ENCODE measurements at places on chromosomes 5 and 9.
A peak's percentile ranks its signal among the peaks of the same experiment; 100 is the strongest.

- DNase-seq, result no peak
These were observed 175.2 kb downstream of the CACNA1B start for GRCh38 chr9:138052635-138053320.

GRCh38 chr5:73687357-73687756 is 61.4 kb downstream of the ARHGEF28 start:
- no peak for DNase-seq

GRCh38 chr9:126952205-126952977 is 37.8 kb downstream of the RALGPS1 start:
- DNase-seq, result no peak

GRCh38 chr5:119347991-119348390 is 7.8 kb upstream of the TNFAIP8 start:
- DNase-seq, result no peak

DNA sequence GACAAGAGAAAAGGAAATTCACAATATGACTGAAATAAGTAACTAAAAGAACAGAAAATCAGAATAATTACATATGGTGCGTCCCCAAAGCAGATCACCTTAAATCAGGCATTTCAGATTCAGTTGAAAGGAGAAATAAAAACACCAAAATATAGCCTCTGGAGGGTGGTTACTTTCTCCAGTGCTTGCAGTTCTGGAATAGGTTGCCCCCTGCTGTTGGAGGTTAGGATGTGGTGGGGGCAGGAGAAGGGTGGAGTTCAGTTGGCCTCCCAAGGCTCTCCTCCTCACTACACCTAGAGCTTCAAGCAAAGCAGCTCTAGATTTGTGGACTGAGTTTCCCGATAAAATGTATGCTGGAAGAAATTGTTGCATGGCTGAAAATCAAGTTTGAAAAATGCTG is 338.2 kb upstream of the TLE4 start:
- DNase-seq, result no peak

DNA sequence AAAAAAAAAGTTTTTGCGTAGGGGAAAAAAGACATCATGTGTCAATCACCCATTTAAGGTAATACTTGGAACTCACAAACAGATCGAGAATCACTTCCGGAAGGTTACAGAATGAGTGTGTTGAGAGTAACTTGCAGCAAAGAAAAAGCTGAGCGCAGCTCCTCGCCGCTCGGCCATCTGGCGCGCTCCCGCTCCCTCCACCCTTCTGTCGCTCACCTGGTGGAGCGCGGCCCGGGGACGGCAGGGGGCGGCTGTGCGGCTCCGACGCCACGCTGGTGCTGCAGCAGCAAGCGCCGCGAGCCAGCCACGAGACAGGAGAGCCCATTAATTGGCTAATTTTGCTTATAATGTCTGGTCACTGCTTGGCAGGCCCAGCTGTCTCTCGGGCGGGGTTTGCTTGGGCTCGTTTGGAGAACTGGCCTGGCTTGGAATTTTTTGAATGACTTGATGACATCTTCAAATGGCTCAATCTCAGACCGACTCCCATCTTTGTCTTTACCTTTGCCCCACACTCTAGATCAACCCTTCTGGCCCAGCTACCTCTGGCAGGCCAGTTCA is 601.8 kb downstream of the CCDC171 start:
- DNase-seq, result no peak

DNA sequence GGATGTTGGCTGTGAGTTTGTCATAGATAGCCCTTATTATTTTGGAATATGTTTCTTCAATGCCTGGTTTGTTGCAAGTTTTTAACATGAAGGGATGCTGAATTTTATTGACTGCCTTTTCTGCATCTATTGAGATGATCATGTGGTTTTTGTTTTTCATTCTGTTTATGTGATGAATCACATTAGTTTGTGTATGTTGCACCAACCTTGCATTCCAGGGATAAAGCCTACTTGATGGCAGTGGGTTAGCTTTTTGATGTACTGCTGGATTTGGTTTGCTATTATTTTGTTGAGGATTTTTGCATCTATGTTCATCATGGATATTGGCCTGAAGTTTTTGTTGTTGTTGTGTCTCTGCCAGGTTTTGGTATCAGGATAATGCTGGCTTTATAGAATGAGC is 225.6 kb downstream of the PCSK1 start:
- no peak for DNase-seq

- DNase-seq, result no peak
These were observed 385.6 kb downstream of the MLLT3 start for GRCh38 chr9:20236676-20237075.

- no peak for DNase-seq
These were observed 210.0 kb downstream of the TMEM161B start for GRCh38 chr5:88058625-88059024.

DNA sequence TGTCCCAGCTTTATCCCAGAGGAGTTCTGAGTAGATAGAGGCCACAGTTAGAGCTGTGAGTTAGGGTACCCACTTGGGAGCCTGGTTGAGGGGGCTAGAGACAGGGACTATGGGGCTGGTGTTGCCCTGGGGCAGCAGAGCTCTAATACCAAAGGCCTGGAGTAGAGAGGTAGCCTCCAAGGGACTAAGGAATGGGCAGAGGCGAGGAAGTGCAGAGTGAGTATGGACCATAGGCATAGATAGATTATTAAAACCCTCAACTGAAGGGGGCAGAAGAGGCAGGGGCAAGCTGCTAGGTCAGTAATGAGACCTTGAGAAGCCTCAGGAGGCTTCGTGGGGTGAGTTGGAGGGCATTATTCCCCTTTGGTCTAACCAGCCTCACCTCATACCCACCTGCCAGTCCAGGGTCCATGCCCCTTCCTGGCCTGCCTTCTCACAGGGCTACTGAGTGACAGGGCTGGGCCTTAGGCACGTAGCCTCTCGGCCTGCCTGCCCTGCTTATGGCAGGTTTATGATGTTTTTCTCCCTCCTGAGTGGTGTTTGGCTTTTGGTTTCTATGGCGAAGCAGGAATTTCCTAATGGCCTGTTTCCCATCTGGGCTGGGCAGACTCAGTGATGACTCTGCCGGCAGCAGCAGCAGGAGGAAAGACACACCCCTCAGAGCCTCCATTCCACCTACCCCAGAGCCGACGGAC is 8.0 kb downstream of the PDLIM4 start:
- DNase-seq, result no peak

GRCh38 chr5:117201001-117201400 is 626.4 kb upstream of the SEMA6A start:
- no peak for DNase-seq

- DNase-seq, result no peak
These were observed 12.9 kb upstream of the FRRS1L start for GRCh38 chr9:109179801-109180523.

DNA sequence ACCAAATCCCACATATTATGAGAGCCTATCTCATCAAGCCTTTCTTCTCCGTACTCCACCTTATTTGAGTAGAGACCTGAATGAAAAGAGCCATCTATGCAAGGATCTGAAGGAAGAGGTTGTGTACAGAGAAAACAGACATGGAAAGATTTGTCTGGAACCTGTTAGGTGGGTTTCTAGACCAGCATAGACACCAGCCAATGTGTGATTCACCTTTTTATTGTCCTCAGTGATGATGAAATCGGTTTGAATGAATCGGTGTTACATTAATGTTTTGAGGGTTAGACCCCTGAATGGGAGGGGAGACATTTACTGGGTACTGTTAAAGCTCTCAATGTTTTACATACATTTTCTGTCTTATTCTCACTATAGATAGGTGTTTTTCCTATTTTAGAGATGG is 223.6 kb downstream of the NMUR2 start:
- DNase-seq, result no peak

GRCh38 chr5:109939116-109939682 is 249.5 kb downstream of the MAN2A1 start:
- DNase-seq, result no peak

DNA sequence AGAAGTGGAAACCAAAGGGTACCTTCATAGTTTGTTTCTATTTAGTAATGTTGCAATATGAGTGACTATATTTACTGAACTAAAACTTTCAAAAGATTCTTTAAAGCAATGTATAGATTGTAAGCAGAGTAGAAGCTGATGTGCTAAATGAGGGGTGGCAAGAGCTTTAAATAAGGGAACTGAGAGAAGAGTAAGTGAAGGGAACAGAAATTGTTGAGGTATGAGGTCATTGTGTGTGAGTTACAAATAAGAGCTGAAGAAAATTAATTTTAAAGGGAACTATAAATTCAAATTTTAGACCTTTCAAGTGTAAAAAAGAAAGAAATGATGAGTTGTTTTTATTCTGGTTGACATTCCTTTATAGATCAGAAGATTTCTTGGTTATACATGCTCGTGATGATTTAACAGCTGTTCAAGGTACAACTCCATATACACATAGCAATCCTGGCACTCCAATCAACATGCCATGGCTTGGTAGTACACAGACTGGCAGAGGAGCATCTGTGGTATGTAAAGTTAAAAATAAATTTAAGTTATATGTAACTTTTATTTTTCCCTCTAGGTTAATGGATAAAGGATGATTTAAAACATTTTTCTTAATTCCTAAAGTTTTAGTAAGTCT is 135.1 kb upstream of the TNFAIP8 start:
- no peak for DNase-seq

GRCh38 chr5:13498279-13498678 is 446.2 kb downstream of the DNAH5 start:
- DNase-seq, result no peak

GRCh38 chr5:135439231-135440205 is 7.6 kb downstream of the DCANP1 start:
- no peak for DNase-seq

DNA sequence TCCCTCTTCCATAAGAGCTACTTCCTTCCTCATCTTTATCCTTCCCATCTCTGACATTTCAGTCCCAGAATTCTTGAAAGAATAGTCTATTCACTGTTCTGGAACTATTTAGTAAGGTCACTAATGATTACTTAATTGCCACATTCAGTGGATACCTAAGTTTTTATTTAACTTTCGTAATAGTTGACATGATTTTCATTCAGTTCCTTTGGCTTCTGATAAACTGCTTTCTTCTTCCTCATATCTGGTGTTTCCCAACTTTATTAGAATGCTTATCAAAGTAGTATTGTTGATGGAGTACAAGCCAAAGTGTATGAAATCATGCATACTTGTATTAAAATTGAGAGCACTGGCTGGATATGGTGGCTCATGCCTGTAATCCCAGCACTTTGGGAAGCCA is 10.8 kb downstream of the UBE2D2 start:
- no peak for DNase-seq

GRCh38 chr9:3528451-3528850 is 2.6 kb upstream of the RFX3 start:
- peak; percentile 20 for DNase-seq

GRCh38 chr9:29129763-29130162 is 1556.5 kb upstream of the C9orf72 start:
- DNase-seq, result no peak

GRCh38 chr5:87094347-87094746 is 173.3 kb upstream of the RASA1 start:
- no peak for DNase-seq

- no peak for DNase-seq
These were observed 19.5 kb upstream of the NADK2 start for GRCh38 chr5:36261186-36261585.

DNA sequence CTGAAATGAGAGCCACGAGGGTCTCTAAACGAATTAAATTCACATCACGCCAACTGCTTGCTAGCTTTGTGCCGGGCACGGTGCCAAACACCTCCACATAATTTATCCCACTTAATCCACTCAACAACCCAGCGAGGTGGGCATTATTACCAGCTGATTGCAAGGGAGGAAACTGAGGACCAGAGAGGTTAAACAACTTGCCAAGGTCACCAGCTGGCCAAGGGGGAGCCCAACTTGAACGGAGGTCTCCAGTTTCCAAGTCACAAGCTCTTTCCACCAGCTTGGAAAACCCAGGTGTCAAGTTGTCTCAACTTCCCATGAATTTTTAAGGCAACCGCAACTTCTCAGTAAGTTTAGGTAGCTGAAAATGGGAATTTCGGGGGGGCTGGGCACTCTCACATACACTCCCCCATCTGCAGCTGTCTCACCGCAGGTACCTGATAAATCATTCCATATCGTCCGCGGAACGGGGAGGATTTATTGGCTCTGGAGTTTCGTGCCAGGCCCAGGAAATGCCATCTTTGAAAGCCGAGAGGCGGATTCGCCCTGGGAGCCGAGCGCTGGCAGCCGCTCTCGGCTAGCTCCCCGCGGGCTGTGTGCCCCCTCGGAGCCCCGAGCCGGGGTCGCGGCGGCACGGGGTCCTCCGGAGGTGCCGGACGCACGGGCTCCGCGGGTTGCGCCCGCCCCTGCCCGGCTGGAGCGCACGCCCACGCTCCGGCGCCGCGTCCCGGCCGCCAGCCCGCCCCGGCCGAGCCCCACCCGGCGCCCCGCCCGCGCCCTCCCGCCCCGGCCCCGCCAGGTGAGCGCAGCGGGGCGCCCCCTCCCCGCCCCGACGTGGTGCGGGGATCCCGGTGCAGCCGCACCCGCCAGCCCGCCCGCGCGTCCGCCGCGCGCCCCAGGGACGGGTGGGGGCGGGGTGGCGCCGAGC is 617 bp downstream of the PTPN3 start:
- no peak for DNase-seq

GRCh38 chr5:95686651-95687050 is 3.9 kb upstream of the SPATA9 start:
- no peak for DNase-seq

DNA sequence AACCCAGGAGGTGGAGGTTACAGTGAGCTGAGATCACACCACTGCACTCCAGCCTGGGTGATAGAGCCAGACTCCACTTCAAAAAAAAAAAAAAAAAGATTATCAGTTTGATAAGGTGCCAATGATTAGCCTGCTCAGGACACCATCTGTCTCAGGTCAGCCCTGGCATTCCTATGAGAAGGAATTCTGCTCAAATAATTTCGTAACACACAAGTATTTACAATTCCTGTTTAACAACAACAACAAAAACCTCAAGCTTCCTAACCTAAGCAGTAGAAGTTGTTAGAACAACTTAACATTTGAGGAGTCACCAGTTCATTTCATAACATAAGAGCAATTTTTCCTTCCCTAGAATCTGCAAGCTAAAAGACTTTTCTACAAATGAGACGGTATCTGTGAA is 85.0 kb downstream of the LHFPL2 start:
- no peak for DNase-seq

GRCh38 chr5:21823076-21823574 is 1030.0 kb downstream of the CDH12 start:
- no peak for DNase-seq

DNA sequence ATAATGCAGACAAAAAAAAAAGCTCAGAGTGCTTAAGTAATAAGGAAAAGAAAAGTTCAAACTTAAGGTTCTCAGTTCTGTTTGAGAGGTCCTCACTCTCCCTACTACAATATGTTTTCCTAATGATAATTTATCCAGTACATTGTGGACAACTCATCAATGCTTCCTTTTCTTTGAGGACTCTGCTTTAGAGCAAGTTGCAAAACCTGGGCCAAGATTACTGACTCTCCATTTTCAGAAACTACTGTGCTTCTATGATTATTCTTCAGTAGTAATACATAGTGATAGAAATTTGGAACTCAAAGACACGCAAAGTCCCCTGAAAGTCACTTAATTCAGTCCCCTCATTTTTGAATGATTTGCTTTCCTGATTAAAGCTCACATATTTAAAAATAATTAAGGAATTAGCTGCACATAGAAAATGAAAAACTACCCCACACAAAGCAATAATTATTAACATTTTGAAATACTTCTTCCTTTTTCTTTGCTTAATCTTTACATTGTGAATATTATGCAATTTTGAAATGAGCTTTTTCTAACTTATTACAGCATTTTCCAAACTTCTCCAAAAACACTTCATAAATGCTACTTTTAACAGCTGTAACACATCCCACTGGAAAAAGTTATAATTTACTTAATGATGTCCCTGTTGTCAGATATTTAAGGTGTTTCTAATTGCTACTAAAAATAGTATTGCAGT is 11.2 kb downstream of the CDKN2A start:
- no peak for DNase-seq

- no peak for DNase-seq
These were observed 58.2 kb downstream of the RICTOR start for GRCh38 chr5:39015743-39016586.

- no peak for DNase-seq
These were observed 65.3 kb downstream of the NDST1 start for GRCh38 chr5:150573216-150573615.
